ENCODE measurements at places on chromosomes 2 and 18. TPM values are rescaled to one million over a fixed set of nuclear protein-coding genes. Genes with fewer than 3 reads are reported as not detected.
A peak's percentile ranks its signal among the peaks of the same experiment; 100 is the strongest.

Gene VRK2
- total RNA-seq, result 29.7 TPM

DNA sequence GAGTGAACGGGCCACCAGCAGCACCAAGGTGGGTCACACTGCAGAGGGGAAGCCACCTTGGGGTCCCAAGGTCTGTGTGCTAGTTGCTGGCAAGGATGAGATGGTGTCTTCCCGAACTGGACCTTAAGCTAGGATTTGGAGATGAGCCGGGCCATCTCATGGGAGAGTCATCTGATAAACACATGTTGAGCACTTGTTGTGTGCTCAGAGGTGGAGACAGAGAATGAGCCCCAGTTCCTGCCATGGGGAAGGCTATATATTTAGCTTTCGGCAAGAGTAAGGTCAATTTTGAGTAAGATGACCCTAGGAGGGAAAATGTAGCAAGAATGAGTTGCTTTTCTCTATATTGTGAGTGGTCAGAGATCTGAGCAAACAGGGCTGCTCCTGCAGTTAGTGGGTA lies 41.4 kb upstream of the RPL31 start:
- DNase-seq, result no peak

Gene DPYSL5
- 0.42 TPM for total RNA-seq

DNA sequence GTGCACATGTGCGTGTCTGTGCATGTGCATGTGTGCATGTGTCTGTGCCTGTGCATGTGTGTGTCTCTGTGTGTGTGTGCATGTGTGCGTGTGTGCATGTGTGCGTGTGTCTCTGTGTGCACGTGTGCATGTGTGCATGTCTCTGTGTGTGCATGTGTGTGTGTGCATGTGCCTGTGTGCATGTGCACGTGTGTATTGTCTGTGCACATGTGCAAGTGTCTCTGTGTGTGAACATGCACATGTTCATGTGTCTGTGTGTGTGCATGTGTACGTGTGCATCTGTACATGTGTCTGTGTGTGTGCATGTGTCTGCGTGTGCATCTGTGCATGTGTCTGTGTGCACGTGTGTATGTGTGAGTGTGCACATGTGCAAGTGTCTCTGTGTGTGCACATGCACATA lies 277.3 kb downstream of the GALR1 start:
- DNase-seq, result no peak

Gene IL36RN
- total RNA-seq, result not detected

Gene FBXO48
- 0.71 TPM for total RNA-seq

Gene LYG2
- total RNA-seq, result not detected

- peak; percentile 72 for DNase-seq
These were observed 10.5 kb downstream of the AQP12B start for GRCh38 chr2:240672076-240672700.

DNA sequence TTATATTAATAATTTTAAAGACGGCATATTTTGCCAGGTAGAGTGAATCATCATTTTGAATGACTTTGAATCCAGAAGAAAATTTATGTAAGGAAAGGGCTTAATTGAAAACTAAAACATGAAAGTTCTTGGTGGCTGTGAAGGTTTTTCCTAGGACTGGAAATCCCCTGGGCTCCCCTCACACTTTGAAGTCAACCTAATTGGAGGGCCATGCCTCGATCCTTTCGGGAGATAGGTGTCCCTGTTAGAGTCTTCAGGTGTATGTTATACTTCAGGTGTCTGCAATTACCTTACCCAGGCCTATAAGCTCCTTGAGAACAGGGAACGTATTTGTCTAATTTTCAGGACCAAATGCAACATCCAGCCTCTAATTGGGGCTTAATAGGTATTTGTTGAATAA lies 73.0 kb downstream of the ARL4C start:
- no peak for DNase-seq

GRCh38 chr2:112491946-112492345 lies 10.0 kb downstream of the TTL start:
- no peak for DNase-seq

- DNase-seq, result no peak
These were observed 127.8 kb upstream of the DDX18 start for GRCh38 chr2:117686699-117687098.

Gene DSC1
- not detected for total RNA-seq

DNA sequence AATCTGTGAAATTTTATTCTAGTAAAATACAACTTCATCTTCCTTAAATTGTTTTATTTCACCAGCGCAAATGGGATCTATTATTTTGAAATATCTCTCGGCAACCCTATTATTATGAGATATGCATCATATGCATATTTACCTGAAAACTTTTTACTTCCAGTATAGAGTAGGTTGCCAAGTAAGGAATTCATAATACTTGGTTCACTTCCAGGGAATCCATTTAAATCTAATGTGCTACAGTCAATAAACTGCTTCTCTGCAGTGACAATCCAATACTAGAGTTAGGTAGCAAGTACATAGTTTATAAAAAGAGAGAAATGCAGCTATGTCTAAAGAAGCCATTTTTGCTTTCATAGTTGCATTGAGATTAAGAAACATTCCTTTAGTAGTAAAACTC lies 88.8 kb upstream of the FAM117B start:
- DNase-seq, result no peak

Gene ZSWIM2
- not detected for total RNA-seq

Gene IHH
- not detected for total RNA-seq

Gene LRP1B
- total RNA-seq, result 0.71 TPM

Gene ABCA12
- total RNA-seq, result not detected

GRCh38 chr2:149068225-149068995 lies 29.9 kb downstream of the LYPD6B start:
- DNase-seq, result no peak

Data from esophagus muscularis mucosa (tissue), 4 donors.